ENCODE measurements at places on chromosomes 7 and 10. TPM values are rescaled to one million over a fixed set of nuclear protein-coding genes. Genes with fewer than 3 reads are reported as not detected.

DNA sequence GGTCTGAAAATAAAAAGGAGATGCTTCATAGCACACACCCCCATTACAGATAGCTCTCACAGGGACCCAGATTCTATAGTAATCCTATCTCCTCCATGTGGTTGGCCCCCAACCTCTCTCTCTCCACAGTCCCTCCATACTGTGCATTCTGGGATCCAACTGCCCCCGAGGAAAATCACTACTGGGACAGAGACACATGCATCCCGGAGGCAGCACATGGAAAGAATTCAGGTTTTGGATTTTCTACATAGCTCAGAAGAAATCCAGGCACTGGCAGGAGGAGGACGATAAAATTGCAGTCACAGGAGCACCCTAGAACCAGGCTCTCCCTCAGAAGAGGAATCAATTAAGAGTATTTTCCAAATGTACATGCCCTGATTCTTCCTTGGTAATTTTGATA, 239.5 kb downstream of the ELMO1 start:
- DNase-seq = no peak

- DNase-seq = no peak
Observed at GRCh38 chr7:33873981-33874750, 31.2 kb upstream of the BMPER start.

- peak; percentile 17 for DNase-seq
Observed at GRCh38 chr10:23516530-23516929, 77.7 kb downstream of the OTUD1 start.

- no peak for DNase-seq
Observed at GRCh38 chr7:151732834-151733592, 143.9 kb downstream of the PRKAG2 start.

DNA sequence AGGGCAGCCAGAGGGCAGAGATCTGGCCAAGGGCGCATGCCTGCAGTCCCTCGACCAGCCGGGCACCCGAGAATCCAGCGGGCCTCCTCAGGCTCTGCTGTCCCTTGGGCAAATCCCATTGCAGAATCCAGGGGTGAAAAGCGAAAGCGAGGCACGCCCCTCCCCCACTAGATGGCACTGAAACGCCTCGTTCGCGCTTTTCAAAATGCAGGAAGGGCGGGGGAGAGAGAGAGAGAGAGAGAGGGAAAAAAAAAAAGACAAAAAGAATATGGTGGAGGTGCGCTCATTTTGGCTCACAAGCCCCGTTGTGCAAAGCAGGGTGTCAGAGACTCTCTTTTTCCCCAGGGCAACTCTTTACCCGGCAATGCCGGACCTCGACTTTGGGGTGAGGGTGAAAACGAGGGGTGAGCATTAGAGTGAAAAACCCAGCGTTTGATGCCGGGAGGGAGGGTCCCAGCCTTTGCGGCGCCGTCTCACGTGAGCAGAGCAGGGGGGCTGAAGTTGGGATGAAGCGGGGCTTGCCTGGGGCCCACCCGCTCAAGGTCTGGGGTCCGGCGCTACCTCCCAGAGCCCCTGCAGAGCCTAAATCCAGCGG, 2.5 kb upstream of the TMEM178B start:
- peak; percentile 7 for DNase-seq

- no peak for DNase-seq
Observed at GRCh38 chr10:14384915-14385314, 54.2 kb upstream of the FRMD4A start.

- no peak for DNase-seq
Observed at GRCh38 chr10:76085817-76086167, 654.4 kb downstream of the LRMDA start.

Gene SPDYE2
- not detected for total RNA-seq

Gene POM121L12
- total RNA-seq = not detected

Gene LIPN
- not detected for total RNA-seq

Gene FIS1
- total RNA-seq = 122 TPM

Gene PIK3CG
- total RNA-seq = not detected

Gene ANKRD7
- total RNA-seq = not detected

Measured in HepG2 (cell line).